ENCODE measurements at places on chromosomes 13 and 19.

DNA sequence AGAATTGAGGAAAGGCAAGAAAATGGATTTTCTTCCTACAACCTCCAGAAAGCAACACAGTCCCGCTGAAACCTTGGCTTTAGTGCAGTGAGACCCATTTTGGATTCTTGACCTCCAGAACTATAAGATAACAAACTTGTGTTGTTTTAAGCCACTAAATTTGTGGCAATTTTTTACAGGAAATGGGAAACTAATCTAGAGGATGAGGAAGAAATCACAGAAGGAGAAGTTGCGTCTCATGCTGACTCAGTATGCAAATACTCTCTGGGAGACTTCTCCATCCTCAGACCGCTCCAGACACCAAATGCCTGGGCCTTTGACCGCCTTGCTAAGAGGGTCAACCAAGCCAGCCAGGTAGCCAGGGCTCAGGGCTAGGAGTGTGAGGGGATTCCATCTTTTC, 13.1 kb upstream of the CEACAM16 start:
- DNase-seq: no peak

DNA sequence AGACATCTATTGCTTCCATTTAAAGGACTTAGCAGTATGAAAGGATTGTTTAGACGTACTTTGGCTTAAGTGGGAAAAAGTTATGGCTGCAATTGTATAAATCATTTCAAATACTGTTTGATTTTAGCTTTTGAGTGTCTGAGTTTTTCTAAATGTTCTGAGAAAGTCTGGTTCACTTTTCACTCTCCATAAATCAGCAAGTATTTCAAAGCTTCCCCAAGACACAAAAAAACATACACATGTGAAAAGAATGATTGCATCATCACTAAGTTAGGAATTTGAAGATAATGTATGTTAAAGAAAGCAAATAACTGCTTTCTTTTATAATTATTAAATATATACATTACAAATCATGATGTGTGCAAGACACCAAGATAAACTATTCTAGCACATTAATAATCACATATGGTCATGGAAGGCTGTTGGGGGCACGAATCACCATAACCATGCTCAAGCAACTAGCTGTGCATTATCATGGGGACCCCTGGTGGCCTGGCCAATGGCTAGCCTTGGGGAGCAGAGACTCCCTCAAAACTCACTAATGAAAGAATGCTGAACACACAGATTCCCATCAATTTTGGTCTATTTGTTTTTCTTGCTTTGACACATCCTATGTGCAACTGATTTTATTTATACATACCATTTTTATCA, 111.1 kb downstream of the MIPEP start:
- no peak for DNase-seq

DNA sequence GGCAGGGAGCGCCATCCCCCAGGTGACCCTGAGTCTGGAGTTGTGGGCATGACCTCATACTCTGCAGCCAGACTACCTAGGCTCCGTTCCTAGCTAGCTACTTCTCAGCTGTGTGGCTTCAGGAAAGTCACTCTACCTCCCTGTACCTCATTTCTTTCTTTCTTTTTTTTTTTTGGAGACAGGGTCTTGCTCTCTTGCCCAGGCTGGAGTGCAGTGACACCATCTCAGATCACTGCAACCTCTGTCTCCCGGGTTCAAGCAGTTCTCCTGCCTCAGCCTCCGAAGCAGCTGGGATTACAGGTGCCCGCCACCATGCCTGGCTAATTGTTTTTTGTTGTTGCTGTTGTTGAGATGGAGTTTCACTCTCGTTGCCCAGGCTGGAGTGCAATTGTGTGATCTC, 15.0 kb downstream of the PLIN3 start:
- DNase-seq: no peak

GRCh38 chr19:57675881-57676280, 5.9 kb upstream of the ZNF551 start:
- no peak for DNase-seq
